Kasumi-1 (cell line): ENCODE measurements at places on chromosomes 3 and 15.

DNA sequence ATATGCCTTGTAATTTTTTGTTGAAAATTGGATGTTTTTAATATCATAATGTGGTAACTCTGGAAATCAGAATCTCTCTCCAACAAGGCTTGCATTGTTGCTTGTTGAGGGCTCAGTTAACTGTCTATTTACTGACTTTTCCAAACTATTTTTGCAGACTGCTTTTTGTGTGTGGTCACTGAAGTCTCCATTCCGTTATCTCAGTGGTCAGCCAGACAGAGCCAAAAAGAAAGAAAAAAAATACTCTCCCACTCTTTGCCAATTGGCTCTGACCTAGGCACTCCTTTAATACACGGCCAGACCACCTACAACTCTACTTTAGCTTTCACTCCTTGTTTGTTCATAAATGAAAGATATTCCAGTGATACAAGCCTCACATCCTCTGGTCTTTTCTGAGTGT lies 52.5 kb downstream of the IFT80 start:
- DNase-seq: no peak

GRCh38 chr3:519026-519425 lies 322.5 kb downstream of the CHL1 start:
- DNase-seq: no peak

GRCh38 chr3:33637482-33637881 lies 80.6 kb downstream of the CLASP2 start:
- DNase-seq: no peak

DNA sequence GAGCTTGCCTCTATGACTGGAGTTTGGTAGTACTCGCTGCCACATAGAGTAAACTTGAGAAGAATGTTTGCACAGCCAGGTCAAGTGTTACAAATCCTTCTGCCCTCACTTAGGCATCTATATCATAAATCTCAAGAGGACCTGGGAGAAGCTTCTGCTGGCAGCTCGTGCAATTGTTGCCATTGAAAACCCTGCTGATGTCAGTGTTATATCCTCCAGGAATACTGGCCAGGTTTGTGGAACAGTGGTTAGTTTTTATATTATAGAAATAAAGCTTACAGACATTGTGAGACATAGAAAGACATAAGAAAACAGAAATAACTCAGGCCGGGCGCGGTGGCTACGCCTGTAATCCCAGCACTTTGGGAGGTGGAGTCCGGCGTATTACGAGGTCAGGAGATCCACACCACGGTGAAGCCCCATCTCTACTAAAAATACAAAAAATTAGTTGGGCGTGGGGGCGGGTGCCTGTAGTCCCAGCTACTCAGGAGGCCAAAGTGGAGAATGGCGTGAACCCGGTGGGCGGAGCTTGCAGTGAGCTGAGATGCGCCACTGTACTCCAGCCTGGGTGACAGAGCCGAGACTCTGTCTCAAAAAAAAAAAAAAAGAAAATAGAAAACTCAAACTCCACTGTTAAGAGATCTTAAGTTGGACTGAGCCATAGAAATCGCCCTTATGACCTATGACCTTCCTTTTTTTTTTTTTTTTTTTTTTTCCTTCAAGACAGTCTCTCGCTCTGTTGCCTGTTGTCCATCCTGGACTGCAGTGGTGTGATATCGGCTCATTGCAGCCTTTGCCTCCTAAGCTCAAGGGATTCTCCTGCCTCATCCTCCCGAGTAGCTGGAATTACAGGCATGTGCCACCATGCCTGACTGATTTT lies 2.2 kb downstream of the RPSA start:
- no peak for DNase-seq

DNA sequence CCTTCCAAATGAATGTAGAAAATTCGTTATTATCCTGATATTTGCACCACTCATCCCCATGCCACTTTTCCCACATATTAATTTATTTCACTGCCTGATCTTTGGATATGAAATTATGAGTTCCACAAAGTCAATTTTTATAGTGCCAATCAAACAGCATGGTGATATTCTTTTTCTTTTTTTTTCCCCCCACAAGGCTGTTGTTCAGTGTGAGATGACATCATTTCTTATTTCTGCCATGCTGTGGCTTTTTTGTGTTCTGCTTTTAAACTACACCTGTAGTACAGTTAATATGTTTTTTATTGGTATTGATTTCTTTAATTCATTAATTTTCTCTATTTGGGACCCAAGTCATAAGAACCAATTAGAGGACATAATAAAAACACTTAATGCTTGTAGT lies 14.6 kb downstream of the MYNN start:
- DNase-seq: no peak

GRCh38 chr3:81955878-81956277 lies 194.4 kb upstream of the GBE1 start:
- DNase-seq: no peak

GRCh38 chr15:38005953-38006808 lies 71.7 kb downstream of the TMCO5A start:
- no peak for DNase-seq

DNA sequence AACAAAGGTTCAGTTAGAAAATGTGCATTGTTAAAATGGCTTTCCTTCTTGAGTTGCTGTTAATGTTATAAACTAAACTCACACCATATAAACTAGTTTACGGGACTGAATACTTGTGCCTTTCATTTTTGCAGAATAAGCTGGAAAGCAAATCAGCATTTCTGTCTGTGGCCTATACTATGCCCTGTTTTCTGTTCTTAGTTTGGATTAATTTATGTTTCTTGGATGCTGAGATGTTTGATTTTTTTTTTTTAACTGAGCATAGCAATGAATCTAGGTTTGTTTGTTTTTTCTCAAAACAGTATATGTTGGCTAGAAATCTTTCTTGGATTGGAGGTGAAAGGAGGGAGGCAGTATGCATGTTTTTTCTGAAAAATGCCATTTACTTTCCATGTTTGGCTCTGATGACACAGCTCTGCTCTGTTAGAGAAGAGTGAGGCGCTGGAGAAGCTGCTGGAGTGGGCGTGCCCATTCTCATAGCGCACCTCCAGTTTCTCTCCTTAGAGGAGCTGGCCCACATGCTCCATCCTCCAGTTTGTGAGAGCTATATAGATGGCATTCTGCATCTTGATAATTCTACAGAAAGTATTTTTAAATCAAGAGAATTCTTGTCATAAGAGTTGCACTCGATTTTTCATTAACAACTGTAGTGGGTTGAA lies 423.6 kb upstream of the TPM1 start:
- DNase-seq: no peak

- DNase-seq: no peak
These were observed 83.3 kb downstream of the FGF7 start for GRCh38 chr15:49506341-49506740.

DNA sequence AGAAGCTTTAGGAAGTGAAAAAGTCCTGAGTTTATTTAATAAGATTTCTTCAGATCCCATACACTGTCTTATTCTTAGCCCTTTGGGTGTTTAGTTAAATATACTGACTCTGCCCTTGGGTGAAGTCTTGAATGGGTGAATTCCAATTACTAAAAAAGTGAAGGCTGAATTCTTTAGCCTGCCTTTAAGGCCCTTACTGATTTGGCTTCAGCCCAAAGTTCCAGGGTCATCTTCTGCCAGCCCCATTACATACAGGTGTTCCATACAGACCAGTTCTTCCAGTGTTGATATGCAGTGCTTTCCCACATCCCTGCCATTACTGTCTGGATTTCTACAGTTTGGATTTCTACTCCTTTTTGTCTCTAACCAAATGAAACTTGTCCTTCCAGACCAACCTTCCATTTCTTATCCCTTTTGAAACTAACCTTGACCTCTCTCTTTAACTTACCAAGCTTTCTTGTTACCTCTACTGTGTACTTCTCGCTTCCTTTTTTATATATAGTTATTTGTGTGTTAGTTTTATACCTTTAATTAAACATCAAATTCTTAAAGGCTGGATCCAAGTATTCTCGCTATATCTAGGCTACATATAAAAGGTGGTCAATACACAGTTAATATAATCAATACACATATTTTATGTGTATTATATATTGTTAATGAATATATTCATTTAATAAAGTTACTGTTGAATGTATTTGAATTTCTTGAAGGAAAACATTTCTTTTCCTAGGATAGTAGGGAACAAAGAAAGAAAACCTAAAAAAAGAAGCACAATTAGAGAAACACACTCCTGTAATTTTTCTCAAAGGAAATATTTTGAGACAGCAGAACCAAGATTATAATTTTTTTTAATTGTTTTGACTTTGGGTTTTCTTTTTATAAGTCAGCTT lies 15.0 kb downstream of the MBNL1 start:
- no peak for DNase-seq

- DNase-seq: no peak
These were observed 3.3 kb downstream of the TPM1 start for GRCh38 chr15:63045879-63046278.

- DNase-seq: no peak
These were observed 101.7 kb upstream of the UBP1 start for GRCh38 chr3:33541918-33542317.

GRCh38 chr3:44861412-44862225 lies at the start of gene TMEM42:
Gene TMEM42, plus strand, starts transcription at chr3:44861912. Its CDS starts 13 bp downstream, at chr3:44861925.
- DNase-seq: peak; percentile 88

- peak; percentile 85 for DNase-seq
These were observed at the start of gene TM2D3 for GRCh38 chr15:101652098-101652785. Gene TM2D3, minus strand, starts transcription at chr15:101652381. Its CDS starts 20 bp downstream, at chr15:101652361.

GRCh38 chr3:175270198-175270837 lies 411.2 kb downstream of the NAALADL2 start:
- DNase-seq: no peak

- DNase-seq: no peak
These were observed 9.9 kb downstream of the CRABP1 start for GRCh38 chr15:78350058-78350457.

- DNase-seq: no peak
These were observed 100.4 kb downstream of the IMPG2 start for GRCh38 chr3:101219842-101220560.

DNA sequence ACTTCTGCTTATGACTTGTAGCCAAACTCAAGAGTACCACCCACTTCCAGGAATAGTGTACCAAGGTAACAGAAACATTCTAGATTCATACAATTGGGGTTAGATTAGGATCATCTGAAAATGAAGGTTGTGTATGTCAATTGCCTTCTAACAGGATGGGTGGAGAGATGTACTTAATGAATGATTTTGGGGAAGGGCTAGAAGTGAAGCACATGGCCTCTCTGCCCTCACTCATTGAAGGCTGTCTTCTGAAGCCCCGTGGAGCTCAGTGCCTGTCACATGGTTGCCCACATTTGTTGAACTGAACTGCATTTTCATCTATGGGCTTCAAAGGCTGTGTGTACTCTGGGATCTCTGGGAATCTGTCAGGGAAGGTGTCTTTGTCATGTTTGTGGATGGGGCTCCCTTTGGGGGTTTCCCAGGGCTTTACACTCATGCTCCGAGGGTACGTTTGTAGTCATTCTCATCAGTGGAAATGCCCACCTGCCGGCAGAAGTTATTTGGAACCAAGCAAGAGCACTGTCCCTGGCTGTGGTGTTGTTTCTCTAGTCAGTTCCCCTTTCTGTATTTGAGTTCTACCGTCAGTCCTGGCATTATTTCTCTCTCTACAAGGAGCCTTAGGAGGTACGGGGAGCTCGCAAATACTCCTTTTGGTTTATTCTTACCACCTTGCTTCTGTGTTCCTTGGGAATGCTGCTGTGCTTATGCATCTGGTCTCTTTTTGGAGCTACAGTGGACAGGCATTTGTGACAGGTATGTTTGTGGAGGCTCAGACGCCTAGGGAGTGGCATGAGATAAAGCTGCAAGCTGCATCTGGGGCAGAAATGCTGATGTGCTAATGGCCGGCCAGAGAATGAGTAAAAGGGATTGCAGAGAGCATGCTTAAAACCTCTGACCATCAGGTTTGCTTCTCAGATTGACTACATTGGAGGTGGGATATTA lies 22.4 kb downstream of the CD86 start:
- DNase-seq: peak; percentile 64

- DNase-seq: no peak
These were observed 18.3 kb downstream of the RASA2 start for GRCh38 chr3:141505166-141505565.

DNA sequence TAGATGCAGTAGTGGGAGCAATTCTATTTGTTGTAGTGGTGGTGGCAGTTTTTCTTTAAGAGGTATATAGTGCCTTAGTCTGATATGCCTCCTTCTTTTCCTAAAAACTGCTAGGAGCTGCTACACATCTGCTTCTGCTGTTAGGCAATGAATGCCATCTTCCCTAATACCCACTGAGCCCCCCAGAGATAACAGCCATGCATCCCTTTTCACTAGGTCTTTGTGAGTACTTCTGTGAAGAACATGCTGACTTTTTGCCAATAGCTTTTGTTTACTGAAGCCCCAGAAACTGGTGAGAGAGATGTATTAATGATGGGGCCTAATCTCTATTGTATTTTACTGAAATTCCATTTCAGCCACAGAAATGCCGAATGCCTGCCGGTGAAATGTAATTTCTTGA lies 92.6 kb upstream of the CHL1 start:
- no peak for DNase-seq

DNA sequence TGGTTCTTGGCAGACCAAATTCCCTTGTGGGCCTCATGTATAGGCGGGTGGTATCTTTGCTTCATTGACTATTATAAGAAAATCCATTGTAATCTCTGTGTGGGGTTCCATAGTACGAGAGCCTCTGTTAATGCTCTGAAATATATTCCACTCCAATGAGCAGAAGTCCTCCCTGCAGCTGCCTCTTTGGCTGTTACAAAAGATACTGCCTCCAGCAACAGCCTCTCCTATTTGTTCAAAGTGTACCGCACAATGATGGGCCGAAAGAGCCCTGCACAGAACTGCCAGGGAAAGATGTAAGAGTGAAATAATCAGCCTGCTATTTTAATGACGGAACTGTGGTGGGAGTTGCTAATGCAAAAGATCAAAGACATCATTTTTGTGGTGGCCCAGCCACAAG lies 48.9 kb downstream of the GRK7 start:
- DNase-seq: no peak

- no peak for DNase-seq
These were observed 15.3 kb downstream of the TTC21A start for GRCh38 chr3:39122813-39123212.

DNA sequence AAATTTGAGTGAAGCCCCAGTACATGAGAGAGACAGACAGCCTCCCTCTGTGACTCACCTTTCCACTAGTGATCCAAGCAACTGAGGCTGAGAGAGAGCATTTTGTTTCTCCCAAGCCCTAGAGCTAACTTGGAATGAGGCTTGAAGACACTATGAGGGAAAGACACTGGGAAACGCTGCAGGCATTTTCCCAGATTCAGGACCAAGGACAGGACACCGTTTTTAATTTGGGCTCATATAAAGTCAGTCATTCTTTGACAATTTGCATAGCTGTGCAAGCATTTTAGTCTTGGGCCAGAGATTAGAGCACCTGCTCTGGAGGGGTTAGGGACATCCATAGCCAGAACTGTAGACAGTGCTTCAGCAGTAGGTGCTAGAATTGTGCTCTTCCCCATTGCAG lies 249.0 kb downstream of the AGBL1 start:
- DNase-seq: no peak

GRCh38 chr3:189781415-189781814 lies 150.2 kb downstream of the TP63 start:
- DNase-seq: no peak

GRCh38 chr3:155481089-155481488 lies 187.6 kb upstream of the STRIT1 start:
- peak; percentile 14 for DNase-seq
